Activated CD4-positive, CD25-positive, alpha-beta regulatory T cell treated with anti-CD3 and anti-CD28 coated beads, Interleukin-2, amount 50 U/mL, for 24 hours (primary cell): ENCODE measurements at places on chromosomes 5 and 9.
A peak's percentile ranks its signal among the peaks of the same experiment; 100 is the strongest.

DNA sequence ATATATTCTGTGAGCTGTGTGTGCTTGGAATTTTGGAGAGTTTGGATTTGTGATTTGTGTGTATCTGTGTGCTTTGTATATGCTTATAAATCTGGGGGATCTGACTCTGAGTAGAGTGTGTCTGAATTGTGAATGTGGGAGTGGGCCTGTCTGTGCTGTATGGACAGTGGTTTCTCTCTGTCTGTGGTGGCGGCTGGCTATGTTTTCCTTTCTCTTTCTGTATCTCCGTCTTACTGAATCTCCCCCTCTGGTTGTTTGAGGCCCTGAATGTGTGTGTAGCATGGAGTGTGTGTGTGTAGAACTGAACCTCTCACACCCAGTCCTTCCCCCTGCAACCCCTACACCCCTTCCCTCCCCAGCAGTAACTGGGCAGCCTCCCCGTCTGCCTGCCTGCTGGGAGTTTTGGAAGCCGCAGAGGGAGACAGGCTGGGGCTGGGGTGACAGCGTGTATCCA is 4.7 kb downstream of the CXXC5 start:
- ATAC-seq = peak; percentile 37

- ATAC-seq = no peak
Observed at GRCh38 chr5:119554597-119554996, 74.8 kb upstream of the FAM170A start.

DNA sequence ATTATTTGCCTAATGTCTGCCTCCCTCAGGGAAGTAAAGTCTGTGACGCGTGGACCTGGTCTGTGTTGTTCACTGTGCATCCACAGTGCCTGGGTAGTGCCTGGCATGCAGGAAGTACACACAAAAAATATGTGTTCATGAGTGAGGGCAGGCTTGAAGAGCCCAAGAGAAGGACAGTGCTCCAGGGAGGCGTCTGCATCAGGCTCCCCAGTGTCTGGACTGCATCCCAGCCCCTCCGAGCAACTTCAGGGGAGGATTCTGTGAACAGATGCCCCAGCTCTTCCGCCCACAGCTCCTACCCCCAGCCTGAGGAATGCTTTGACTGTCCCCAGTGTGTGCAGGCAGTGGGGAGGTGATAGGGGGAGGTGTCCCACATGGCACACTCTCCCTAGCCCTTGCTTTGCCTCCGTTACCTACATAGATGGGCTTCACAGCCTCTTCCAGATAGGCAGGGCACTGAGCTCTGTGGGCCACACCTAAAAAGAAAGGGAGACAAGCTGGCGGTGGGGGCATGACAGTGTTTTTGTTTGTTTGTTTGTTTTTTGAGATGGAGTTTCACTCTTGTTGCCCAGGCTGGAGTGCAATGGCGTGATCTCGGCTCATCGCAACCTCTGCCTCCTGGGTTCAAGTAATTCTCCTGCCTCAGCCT is 25.4 kb downstream of the IRF1 start:
- no peak for ATAC-seq

- ATAC-seq = no peak
Observed at GRCh38 chr5:122877518-122877917, 32.1 kb downstream of the SNX24 start.

DNA sequence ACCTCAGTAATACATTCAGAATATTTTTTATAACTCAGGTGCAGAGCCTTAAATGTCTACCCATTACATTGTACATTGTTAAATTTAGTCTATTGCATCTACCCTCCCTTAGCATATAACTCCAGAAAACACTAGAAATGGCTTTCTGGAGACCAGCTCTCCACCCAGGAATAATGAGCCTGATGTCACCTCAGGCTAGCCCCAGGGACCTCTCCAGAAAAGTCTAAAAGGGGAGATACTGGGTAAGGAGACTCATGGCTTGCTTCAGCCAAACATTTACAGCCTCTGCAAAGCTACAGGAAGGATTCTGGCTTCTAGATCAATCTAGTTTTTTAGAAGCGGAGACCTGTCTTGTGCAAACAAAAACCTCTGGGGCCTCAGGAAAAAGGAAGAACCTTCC is 13.8 kb upstream of the SUSD1 start:
- no peak for ATAC-seq

DNA sequence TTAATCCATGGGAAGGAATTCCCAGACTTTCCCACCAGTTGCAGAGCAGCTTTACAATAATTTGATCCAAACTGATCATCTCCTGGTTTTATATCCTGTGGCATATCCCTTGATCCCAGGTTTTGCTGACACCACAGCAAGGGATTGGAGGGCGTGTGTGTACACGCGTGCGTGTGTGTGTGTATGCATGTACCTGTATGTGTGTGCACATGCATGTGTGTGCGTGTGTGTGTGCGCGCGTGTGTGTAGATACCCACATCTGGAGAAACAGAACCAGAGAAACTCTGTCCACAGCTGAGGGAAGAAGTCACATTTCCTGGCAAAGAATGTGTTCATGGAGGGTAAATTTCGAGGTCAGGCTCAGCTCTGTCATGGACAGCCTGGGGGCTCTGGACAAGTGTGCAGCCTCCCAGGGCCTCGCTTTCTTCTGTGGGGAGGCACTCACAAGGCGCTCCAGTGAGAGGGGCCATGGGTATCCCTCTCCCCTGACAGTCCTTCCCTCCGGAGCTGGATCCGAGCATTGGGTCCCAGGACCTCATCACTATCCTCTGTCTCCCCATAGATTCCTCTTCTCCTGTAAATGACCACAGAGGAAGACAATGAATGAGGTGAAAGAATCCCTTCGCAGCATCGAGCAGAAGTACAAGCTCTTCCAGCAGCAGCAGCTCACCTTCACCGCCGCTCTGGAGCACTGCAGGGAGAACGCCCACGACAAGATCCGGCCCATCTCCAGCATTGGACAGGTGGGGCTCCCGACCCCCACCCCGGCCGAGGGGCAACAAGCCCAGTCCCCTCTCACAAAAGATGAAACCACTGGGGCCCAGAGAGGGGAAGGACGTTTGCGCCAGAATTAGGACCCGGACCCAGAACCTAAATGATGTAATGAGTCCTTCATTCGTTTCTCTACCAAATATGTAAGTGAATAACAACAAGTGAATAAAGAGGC is 4.9 kb downstream of the SPACA9 start:
- ATAC-seq = no peak

DNA sequence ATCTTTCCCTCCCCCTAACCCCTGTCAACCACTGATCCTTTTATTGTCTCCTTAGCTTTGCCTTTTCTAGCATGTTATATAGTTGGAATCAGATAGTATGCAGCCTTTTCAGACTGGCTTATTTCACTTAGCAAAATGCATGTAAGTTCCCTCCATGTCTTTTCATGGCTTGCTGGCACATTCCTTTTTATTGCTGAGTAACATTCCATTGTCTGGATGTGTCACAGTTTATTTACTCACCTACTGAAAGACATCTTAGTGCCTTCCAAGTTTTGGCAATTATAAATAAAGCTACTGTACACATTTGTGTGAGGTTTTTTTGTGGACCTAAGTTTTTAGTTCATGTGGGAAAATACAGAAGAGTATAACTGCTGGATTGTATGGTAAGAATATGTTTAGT is 230.1 kb downstream of the PBX3 start:
- no peak for ATAC-seq

DNA sequence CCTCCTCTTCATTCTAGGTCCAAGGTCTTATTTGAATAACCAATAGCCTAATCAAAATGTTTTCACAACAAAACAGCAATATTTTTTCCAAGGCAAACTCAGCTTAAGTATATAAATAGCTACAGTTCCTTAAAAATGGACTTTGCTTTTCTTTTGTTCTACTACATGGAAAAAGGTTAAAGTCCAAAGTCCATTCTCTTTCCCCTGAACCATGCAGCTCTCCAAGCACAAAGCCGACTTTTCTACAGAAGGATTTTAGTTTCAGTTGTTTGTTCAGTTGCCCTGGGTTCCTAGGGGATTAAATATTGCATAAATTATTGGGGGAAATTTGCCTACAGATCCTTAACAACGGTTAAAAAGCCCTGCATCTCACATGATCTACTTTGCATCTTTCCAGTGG is 677.0 kb upstream of the KLF4 start:
- ATAC-seq = no peak

- no peak for ATAC-seq
Observed at GRCh38 chr9:137279741-137280473, 2.4 kb downstream of the TOR4A start.

GRCh38 chr9:22307013-22307711 is 139.5 kb upstream of the DMRTA1 start:
- ATAC-seq = no peak

DNA sequence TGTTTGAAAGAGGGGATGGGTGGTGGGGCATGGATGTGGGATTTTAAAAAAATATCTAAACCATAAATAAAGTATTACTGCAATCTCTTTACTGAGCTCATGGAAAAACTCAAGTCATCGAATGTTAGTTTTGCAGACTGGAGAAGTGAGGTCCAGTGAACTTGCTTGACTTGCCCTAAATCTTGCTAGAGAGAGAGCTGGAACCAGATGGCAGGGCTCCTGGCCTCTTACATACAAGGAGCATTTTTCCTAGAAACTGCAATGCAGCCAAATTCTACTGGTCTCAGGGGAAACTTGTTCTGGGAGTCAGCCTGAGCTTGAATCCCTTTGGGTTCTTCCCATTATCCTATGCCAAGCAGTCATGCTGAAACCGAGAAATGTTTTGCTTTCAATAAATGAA is 2.9 kb upstream of the TGFBI start:
- no peak for ATAC-seq

GRCh38 chr5:110169461-110169860 is 479.7 kb downstream of the MAN2A1 start:
- ATAC-seq = no peak

- no peak for ATAC-seq
Observed at GRCh38 chr5:172266676-172267092, 16.9 kb downstream of the UBTD2 start.

GRCh38 chr5:16593013-16593412 is 23.8 kb downstream of the RETREG1 start:
- ATAC-seq = no peak
